ENCODE measurements at places on chromosomes 4 and X. TPM values are rescaled to one million over a fixed set of nuclear protein-coding genes. Genes with fewer than 3 reads are reported as not detected.

Gene MAGEE1
- 1.1 TPM for total RNA-seq

Gene TRO
- 25.3 TPM for total RNA-seq

Gene GPC4
- total RNA-seq, result 25.8 TPM

Gene LYAR
- 47.1 TPM for total RNA-seq

Gene EDNRA
- total RNA-seq, result 2.9 TPM

Gene RS1
- total RNA-seq, result 0.05 TPM

Gene XAGE2
- 2.7 TPM for total RNA-seq

Gene AFAP1
- 33.1 TPM for total RNA-seq

Gene CXCL3
- 0.34 TPM for total RNA-seq

Gene STBD1
- total RNA-seq, result 10.6 TPM

Gene GUCY1A1
- total RNA-seq, result not detected

Gene CT47B1
- total RNA-seq, result not detected

Gene MAGEA2B
- not detected for total RNA-seq

Gene CFAP99
- total RNA-seq, result not detected

Gene NAA11
- total RNA-seq, result not detected

Gene CNGA1
- total RNA-seq, result 0.91 TPM

Gene TMEM271
- not detected for total RNA-seq

Gene RBMXL3
- not detected for total RNA-seq

Gene KDM6A
- 11.9 TPM for total RNA-seq

Gene ENPEP
- total RNA-seq, result 12.7 TPM

Gene UGT2B15
- not detected for total RNA-seq

Gene UGT8
- not detected for total RNA-seq

Gene DKK2
- total RNA-seq, result 15.7 TPM

Gene CITED1
- 3.8 TPM for total RNA-seq

Gene COX7B2
- not detected for total RNA-seq

Gene CXCL11
- total RNA-seq, result not detected

Gene GPR173
- total RNA-seq, result 0.19 TPM

Gene GPR50
- total RNA-seq, result not detected

Gene PLA2G12A
- 15.5 TPM for total RNA-seq

Gene TAPT1
- total RNA-seq, result 8.9 TPM

Gene EMCN
- not detected for total RNA-seq

Gene PNPLA4
- total RNA-seq, result not detected

Gene PFKFB1
- total RNA-seq, result not detected

Gene UCP1
- not detected for total RNA-seq

Gene EXOSC9
- total RNA-seq, result 93.3 TPM

Gene POU4F2
- not detected for total RNA-seq

Gene HS6ST2
- total RNA-seq, result not detected

Gene PNMA6A
- total RNA-seq, result not detected

Gene SPACA5
- total RNA-seq, result not detected

Gene IL2
- not detected for total RNA-seq

Gene ANOS1
- total RNA-seq, result 3.5 TPM

Gene DMRTC1
- not detected for total RNA-seq

Gene ALG13
- total RNA-seq, result 27.8 TPM

Measured in SJSA1 (cell line).